Natural killer cell treated with Interleukin-12 subunit alpha and Interleukin-12 subunit beta and Interleukin-15 and Interleukin-18, amount 100 ng/mL, for 72 hours (primary cell): ENCODE measurements at places on chromosomes 12 and 14.

- H3K4me1 ChIP-seq: no peaks in the 10 kb centered on the region
- DNase-seq: peak; percentile 79
- H3K36me3 ChIP-seq: no peaks in the 10 kb centered on the region
These were observed 1079.4 kb downstream of the TMEM121 start for GRCh38 chr14:106605548-106606448.

DNA sequence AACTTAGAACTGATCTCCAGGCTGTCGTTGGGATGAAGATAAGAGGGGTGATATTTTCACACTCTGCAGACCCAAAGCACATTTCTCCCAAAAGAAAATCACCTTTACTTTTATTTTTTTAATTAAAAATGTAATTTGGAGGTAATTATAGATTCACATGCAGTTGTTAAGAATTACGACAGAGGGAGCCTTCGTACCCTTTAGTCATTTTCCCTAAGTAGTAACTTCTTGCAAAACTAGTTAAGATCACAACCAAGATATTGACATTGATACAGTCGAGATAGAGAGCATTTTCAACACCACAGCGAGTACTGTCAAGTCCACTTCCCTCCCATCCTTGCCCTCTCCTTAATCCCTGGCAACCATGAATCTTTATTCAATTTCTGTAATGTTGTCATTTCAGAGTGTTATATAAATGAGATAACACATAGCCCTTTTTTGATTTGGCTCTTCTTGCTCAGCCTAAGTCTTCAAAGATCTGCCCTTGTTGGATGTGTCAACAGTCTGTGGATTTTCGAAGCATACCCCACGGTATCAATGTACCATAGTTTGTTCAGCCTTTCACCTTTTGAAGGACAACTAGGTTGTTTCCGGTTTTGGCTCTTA is 39.6 kb downstream of the DNAH10 start:
- H3K27ac ChIP-seq: no peak overlapping the region
- H3K27me3 ChIP-seq: peaks cover 14% of the 10 kb centered on the region
- no peak for DNase-seq
- no peaks in the 10 kb centered on the region for H3K36me3 ChIP-seq

- H3K4me1 ChIP-seq: peaks cover 12% of the 10 kb centered on the region
- no peak overlapping the region for H3K4me3 ChIP-seq
- H3K27me3 ChIP-seq: no peaks in the 10 kb centered on the region
- peaks cover 6% of the 10 kb centered on the region for H3K36me3 ChIP-seq
These were observed 827.8 kb downstream of the VRK1 start for GRCh38 chr14:97624985-97625384.

GRCh38 chr12:19530637-19531023 is 91.3 kb downstream of the AEBP2 start:
- H3K4me3 ChIP-seq: no peak overlapping the region
- H3K27ac ChIP-seq: no peak overlapping the region
